ENCODE measurements at places on chromosomes 4 and X. TPM values are rescaled to one million over a fixed set of nuclear protein-coding genes. Genes with fewer than 3 reads are reported as not detected.

GRCh38 chrX:35101901-35102300 lies 159.3 kb downstream of the FAM47B start:
- DNase-seq: no peak

DNA sequence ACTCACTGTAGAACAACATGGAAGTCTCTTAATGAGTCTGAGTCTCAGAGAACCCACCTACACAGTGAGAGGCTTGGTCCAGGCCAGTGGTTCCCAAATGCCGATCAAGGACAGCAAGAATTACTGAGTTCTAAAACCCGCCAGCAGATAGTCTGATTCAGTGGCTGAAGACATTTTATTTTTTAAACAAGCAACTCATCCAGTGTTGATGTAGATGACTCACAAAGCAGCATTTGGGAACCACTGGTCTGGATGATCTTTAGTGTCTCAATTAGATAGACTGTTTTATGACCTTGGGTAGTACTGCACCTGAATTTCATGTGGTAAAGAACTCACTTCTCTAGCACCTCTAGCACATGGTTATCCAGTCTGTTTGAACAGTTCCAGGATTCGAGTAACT lies 193.6 kb downstream of the FBXW7 start:
- DNase-seq: no peak

GRCh38 chrX:42047886-42048285 lies 124.5 kb upstream of the CASK start:
- no peak for DNase-seq

DNA sequence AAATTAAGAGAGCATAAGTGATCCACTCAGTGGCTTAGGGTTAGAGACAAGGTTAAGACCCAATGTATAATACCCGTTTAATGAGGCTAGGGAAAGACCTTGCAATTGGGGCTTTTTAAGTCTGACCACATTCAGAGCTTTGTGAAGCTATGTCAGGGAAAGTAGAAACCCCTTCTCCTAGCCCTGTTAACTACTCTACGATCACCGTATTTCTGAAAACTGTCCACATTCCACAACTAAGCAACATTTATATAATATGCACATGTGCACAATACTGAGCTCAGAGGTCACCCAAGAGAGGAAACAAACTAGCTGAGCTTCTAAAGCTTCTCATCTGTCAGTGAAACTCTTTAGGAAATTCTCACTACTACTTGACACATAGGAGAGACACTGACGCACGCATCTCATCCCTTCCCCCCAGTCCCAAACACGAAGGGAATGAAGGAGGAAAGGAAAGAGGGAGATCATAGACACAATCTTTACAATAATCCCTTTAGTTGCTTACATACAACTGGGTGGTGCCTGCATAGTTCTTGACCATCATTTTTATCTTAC lies 56.2 kb downstream of the METTL14 start:
- DNase-seq: no peak

DNA sequence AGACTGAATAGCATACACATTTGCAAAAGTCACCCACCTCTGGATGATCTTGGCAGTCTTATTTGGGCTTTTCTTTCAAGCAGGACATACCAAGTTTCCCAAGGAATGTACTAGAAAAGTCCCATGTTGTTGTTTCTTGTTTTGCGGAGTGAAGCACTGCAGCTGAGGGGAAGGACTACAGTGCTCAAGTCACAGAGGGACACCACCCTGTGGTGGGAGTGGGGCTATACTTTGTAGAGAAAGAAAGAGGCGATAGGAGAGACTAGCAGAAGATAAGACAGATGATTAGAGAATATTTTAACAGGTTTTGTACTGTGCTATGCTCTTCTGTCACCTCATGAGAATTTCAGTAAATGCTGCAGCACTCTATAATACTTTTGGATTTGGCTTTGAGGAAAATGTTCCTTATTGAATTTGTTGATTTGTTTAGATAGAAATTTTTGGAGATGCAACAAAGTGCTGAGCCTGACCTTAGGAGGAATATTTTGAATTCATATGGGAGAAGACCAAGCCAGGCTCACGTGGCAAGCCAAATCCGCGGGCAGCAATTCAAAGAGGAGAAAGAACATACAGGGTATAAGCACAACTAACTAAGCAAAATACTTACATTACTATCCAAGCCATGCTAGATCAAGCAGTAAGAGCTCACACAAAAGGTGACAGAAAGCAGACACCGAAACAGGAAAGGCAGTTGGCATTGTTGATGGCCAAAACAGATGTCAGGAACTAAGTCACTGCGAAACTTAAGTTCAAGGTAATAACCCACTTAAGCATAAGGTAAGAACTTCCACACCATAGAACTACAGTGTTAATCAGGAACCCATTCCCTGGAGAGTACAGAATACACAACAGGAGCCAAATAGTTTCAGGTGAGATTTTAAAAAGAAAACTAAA lies 280.3 kb upstream of the INTU start:
- no peak for DNase-seq

DNA sequence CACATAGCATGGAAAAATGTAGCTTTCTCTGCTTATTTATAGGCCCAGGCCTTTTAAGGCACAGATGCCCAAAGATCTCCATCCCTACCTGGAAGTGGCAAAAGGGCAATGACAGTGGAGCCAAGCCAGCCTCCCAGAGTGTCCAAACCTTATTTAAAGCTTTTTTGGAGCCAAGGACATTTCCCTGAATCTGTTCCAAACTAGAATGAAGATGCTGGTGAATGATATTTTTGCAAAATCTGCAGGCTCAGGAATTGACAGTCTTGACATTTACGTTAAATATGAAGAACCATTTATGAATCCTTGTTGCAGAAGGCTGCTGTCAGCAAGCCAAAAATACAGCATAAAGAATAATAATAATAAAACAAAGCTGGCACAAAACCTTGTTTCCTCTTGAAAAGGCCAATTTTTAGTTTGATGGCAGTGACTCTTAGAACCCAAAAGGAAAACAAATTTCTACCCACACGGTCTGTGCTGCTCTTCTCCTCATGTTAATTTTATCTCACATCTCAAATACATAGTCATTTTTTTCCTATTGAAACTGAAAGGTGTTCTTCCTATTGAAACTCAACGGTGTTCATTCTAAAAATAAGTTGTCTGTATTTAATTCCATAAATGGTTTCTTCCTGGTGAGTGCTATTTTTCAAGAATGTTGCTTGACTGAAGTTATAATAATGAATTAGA lies 206.3 kb upstream of the TBL1X start:
- no peak for DNase-seq

GRCh38 chr4:147339100-147339499 lies 141.8 kb upstream of the EDNRA start:
- no peak for DNase-seq

The MCTS1 gene
- total RNA-seq: 19.4 TPM

The FREM3 gene
- not detected for total RNA-seq

The OPHN1 gene
- 3.0 TPM for total RNA-seq

Data from pancreas (tissue), 10 donors.